ENCODE measurements at places on chromosomes 1 and 21.
A peak's percentile ranks its signal among the peaks of the same experiment; 100 is the strongest.

DNA sequence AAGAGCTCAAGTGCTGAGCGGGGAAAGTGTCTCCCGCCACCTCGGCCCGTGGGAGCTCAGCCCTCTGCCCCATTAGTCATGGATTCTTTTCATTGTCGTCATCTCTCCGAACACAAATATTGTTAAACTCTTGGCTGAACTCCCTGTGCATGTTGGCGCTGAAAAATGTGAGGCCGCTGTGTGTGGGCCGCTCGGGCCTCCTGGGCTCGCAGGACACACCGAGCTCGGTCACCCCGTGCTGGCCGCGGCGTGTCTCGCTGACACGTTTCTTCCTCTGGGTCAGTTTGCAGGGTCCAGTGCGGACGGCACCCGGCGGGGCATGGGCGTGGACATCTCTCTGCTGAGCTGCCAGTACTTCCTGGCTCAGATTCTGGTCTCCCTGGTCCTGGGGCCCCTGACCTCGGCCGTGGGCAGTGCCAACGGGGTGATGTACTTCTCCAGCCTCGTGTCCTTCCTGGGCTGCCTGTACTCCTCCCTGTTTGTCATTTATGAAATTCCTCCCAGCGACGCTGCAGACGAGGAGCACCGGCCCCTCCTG, 25.6 kb downstream of the SLC45A1 start:
- no peak for DNase-seq

- DNase-seq, result no peak
Measured at GRCh38 chr1:6099787-6100765, 54.4 kb downstream of the KCNAB2 start.

DNA sequence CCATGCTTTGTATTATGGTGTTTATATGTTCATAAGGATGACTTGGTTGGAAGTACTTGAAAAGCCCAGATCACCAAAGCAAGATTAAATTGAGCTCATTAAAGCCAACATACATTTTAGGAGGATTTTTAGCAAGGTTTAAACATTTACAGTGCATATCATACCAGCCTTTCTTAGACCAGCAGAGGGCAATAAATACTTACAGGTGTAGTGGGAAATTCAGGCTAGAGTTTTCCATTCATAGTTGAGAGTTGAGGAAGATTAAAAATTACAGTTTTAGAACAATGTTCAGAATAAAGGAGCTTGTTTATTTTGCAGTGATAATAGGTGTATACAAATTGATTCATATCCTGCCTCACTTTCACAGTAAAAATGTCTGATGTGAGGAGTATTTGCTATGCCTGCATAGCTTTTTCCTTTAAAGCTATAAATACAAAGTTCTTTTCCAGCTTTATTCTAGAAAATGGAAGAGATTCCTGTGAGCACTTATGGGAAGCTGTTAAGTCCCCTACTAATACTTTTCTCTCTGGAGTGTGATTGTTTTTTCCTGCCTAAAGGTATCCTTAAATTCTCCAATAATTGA, 35.3 kb downstream of the DTL start:
- DNase-seq, result no peak

DNA sequence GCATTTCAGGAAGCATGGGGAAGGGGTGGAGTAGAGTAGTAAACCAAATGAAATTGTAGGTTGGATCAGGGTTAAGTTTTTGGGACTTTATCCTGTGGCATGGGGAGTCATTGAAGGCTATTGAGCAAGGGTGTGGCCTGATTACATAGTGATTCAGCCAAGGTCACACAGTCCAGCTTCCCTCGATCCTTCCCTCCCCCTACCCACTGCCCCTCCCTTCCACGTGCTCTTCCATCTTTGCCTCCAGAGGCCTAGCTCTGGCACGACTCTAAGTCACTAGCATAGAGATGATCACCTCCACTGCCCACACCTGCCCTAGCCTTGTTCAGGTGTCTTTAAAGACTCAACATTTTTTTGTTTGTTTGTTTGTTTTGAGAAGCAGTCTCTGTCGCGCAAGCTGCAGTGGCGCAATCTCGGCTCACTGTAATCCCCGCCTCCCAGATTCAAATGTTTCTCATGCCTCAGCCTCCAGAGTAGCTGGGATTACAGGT, 37.2 kb upstream of the SLC9A1 start:
- no peak for DNase-seq

GRCh38 chr1:30965924-30966599, 57.5 kb upstream of the SDC3 start:
- DNase-seq, result no peak

DNA sequence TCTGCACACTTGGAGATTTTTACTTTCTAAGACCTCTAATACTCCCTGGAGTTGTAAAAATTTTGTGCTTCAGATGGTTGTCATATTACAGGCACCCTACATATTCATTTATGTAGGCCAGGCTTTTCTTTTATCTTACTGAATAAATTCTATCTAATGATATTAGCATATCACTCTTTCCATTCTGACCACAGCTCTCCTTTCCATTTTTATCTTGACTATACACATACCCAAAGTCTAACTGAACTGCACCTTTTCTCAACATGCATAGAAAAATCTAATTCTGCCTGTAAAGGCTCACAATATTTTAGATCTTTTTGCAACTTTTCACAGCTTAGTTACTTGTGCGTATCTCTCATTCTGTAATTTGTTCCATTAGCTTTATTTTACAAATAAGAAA, 52.7 kb upstream of the TSHB start:
- no peak for DNase-seq

- DNase-seq, result no peak
Measured at GRCh38 chr21:39555911-39556590, 56.7 kb upstream of the B3GALT5 start.

DNA sequence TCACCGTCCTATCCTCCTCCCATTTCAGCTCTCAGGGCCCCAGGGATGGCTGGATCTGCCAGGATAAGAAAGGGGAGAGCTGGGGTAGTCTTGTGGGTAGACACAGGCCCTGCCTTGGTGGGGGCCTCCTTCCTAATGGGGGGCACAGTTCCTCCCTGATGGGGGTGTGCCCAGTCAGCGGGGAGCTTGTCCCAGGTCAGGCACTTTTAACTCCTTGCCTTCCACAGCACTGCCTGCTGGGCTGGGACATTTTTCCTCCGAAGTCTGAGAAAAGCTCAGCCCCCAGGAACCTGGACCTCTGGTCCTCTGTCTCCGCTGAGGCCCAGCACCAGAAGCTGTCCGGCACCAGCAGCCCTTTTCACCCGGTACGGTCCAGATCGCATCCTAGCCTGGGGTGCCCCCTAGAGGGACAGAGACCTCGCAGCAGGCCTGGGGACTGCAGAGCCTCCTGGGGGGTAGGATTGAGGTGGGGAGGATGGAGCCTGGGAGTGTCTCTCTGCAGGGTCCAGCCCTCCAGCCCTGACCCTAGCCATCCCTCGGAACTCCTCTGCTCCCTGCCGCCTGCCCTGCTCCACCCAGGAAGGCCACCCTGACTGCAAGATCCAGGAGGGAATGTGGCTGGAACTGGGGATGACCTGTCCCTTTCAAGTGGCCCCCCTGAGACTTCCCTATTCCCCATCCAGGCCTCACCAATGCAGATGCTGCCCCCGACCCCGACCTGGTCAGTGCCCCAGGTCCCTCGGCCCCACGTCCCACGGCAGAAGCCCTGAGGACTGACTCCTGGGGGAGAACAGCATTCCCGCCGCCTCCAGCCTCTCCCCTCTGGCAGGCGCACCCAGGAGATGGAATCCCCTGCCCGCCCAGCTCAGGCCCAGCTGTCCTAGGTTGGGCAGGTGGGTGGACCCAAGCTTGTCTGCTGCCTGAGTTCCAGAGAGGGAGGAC, 12.0 kb downstream of the MIIP start:
- no peak for DNase-seq

DNA sequence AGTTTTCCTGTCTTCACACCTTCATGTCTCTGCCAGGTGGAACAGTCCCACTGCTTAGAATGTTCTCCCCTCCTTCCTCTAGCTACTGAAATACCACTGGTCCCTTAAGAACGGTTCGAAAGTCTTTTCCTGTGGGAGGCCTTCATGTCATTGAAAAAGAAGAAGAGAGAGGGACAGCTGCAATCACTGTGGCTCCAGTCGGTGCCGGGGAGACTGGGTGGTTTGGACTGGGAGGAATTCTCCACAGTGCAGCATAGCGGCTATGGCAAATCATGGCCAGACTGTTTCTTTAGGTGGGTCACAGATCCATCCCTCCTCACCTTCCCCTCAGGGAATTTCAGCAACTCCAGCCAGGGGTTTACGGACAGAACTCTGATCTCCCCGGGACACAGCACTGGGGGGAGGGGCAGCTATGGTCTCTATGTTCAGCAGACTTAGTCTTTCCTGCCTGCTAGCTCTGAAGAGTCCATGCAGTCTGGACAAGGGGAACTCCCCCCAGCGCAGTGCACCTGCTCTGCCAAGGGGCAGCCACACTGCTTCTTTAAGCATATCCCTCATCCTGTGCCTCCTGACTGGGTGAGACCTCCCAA, 567.2 kb downstream of the SMYD3 start:
- no peak for DNase-seq

GRCh38 chr1:156445789-156446263, 54.7 kb downstream of the MEF2D start:
- peak; percentile 60 for DNase-seq

GRCh38 chr1:209433649-209434031, 149.9 kb upstream of the CAMK1G start:
- no peak for DNase-seq

DNA sequence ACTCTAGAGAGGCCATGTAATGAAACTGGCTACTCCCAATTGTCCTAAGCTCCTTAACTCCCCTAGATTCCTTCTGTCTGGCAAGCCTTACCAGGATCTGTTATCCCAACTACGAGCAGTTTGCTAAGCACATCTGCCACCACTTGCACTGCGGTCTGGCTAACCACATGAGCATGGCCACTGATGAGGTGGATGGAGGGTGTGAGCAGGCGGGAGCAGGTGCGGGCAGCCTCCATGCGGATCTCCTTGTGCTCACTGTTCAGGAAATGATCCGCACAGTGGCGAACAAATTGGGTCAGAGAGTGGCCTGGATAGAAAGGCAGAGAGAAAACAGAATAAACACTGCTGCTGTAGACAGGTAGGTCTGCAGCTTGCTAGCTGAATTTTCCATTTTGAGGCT, 24.0 kb downstream of the MTOR start:
- DNase-seq, result no peak

DNA sequence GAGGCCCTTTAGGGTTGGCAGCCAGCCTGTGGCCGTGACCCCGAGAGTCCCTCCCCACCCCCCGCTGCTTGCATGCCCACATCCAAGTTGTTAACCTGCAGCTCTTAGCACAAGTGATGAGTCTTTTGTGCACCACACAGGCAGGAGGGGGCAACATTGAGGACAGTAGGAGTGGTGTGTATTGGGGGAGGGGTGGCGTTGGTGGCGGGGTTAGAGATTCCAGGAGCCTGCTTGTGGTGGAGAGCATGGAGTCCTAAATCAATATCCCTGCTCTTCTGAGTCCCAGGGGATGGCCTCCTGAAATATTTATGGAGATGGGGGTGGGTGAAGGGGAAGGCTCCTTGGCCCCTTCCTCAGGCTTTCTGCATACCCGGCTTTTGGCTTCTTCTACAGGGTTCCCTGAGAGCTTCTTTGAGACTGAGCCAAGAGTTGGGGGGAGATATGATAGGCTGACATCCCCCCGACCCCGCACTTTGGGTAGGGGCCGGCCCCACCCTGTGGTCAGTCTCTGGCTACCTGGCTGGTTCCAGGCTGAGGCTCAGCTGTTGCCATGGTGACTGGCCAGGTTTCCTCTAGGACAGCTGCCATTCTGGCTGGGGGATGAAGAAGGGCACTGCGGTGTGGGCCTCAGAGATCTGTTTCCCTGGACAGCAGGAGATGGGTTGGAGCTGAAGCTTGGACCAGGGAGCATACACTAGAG, 5.0 kb downstream of the CHRNB2 start:
- no peak for DNase-seq

- DNase-seq, result no peak
Measured at GRCh38 chr1:29289493-29289892, 53.2 kb downstream of the PTPRU start.

GRCh38 chr1:97304366-97304765, 582.8 kb downstream of the PTBP2 start:
- DNase-seq, result no peak

GRCh38 chr1:58890609-58891008, 106.8 kb upstream of the JUN start:
- no peak for DNase-seq

DNA sequence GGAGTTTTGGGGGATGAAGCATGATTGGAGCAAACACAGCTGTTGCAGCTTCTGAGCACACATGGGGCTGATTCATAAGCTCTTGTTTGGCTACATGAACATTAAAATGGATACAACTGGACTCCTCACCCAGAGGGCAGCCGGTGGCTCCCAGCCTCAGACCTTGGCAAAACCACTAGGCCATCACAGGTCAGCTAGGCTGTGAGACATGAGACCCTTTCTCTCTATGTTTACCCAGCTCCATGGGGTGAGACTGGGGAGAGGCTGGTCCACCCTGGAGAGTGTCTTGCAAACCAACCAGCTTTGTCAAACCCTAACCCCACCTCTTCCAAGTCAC, 388.7 kb downstream of the PTPRU start:
- no peak for DNase-seq

DNA sequence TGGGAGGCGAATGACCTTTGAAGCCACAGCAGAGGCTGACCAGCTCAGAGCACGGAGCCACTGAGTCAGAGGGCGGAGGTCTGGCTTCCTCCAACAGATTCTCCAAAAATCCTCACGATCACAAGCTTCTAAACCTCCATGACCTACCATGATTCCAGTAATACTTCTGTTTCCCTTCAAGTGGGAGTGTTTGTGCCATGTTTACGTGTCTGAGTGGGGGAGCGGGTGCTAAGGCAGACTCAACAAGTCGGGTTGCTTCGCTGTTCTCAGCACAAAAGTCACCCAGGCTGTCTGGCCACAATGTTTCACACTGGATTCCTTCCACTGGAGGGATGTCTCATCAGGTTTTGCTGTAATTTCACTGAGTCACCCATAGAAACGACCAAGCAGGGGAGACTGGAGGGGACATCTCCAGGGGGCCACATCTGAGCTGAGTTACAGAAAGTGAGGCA, 86.2 kb downstream of the SLC66A1 start:
- no peak for DNase-seq

DNA sequence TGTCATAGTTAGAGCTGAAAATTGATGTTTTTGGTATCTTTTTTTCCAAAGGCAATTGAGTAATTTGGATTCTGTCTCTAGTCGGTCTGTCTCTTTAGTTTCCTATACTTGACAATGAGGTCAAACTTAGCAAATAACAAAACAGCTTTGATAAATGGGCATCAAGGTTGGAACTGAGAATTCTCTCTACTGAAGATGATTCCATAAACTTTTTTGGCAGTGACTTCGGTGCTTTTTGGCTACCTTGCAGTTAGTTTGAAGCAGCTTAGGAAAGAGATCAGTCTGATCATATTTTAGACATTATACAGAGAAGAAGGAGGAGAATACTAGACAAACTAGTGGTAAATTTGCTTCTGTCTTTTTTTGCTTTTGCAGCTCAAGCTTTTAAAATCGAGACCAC, 559 bp downstream of the VCAM1 start:
- DNase-seq, result no peak

All from stimulated activated CD8-positive, alpha-beta memory T cell treated with anti-CD3 and anti-CD28 coated beads, Interleukin-7, amount 100 ng/mL, for 4 hours (primary cell).